ENCODE measurements at places on chromosomes 11 and 22.

DNA sequence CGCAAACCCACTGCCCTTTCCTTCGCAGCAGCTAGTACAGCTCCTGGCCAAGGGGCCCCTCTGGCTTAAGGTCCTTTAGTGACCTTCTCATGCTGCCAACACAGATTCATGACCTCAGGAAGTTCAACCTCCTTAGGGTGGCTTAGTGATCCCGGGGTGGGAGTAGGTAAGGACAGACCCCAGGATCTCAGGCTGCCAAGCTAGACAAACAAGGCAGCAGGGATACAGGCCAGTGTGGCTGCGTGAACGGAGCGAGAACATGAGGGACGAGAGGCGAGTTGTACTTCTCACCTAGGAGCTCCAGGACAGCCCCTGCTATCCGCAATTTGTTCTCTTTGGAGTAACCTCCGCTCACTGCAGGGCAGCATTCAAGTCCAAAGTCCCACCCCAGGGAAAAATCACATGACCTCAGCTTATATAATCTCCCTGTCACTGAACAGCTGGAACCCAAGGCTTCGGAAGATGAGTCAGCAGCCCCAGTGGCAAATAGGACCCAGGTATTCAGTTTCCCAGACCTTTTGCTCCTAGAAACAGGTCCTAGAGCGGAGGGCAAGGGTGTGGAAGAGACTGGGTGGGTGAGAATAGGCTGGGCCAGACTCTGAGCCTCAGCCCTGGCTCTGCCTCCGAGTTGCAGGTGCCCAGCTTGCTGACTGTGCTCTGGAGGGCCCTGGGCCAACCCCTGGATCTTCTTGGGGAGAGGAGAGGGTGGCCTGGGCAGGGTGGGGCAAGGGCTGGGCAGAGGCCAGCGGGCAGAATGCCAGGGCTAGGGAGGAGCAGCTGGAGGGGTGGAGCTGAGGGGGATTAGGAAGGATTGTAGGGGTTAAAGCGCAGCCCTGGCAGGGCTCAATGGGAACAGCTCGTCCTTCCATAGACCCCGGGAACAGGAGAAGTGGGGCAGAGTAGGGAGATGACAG lies 13.1 kb downstream of the USP2 start:
- DNase-seq = no peak

DNA sequence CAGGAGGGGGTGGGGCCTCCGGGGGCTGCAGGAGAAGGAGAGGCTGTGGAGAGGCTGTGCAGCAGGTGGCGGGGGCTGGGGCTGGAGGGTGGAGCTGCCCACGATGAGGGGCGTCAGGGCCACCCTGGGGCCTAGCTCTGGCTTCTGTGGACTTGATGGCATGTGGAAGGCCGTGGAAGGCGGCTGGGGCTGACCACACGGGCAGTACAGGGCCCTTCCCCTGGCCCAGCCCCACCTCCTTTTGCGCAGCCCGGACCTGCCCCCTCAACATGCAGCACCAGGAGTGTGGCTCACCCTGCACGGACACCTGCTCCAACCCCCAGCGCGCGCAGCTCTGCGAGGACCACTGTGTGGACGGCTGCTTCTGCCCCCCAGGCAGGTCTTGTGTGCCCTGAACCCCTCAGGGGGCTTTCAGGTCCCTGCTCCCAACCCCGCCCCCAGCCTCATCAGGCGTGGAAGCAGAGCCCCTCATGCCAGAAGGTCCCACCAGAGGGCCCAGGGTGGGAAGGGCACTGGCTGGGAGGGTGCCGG lies 6.1 kb downstream of the MUC5B start:
- no peak for DNase-seq

- DNase-seq = peak; percentile 11
Observed at GRCh38 chr22:22060200-22061084, 77.9 kb upstream of the TOP3B start.

- DNase-seq = no peak
Observed at GRCh38 chr11:45482331-45482730, 183.1 kb downstream of the CHST1 start.

DNA sequence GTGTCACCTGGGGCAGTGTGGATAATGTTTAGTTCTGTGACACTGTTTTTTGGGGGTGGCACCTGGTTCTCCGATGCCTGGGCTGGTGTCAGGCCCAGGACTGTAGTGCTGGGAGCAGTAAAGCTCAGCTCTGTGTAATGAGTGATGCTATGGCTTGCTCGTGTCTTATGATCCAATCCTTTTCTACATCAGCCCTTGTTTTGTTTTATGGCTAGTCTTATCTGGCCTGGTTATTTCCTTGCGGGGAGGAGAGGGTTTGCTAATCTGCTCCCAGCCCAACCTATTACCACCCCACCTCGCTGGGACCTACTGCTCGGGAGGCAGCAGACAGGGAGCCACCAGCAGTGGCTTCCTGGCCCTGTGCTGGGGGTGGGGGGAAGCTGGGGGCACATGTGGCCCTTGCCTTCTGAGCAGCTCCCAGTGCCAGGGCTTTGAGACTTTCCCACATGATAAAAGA lies 35.0 kb upstream of the TPBGL start:
- DNase-seq = no peak

- DNase-seq = peak; percentile 18
Observed at GRCh38 chr11:88357323-88358039, 19.9 kb upstream of the CTSC start.

- DNase-seq = no peak
Observed at GRCh38 chr11:75775056-75775455, 6.5 kb downstream of the DGAT2 start.

GRCh38 chr11:65102142-65103095 lies 6.4 kb downstream of the VPS51 start:
- DNase-seq = no peak

GRCh38 chr11:1863352-1864216 lies 10.7 kb downstream of the LSP1 start:
- DNase-seq = peak; percentile 89

DNA sequence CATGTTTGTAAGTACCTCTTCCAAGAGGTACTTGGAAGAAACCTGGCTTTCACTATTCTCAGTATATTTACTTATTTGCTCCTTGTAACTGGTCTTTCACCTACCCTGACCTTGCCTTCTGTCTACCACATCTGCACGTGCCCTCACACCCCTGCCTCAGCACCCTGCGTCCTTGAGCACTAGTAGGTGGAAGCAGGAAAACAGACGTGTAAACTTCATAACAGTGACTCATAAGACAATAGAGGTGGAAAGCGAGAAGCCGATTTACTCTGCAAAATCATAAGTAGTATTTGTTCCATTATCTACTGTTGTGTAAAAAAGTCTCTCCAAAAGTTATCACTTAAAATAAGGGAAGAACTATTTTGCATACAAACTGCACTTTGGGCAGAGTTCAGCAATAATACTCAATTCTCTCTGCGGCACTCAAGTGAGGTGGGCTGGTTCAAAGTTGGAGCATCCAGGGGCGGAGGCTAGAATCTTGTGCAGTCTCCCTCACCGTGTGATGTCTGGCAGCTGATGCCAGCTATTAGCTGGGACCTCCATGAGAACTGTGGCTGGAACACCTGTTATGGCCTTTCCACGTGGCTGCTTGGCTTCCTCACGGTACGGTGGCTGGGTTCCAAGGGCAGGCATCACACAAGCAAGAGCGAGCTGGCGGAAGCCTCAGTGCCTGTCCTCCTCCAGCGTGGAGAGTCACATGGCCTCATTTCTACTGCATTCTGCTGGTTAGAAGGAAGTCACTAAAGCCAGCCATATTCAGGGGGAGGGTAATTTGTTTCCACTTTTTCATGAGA lies 30.4 kb downstream of the PACS1 start:
- DNase-seq = no peak

DNA sequence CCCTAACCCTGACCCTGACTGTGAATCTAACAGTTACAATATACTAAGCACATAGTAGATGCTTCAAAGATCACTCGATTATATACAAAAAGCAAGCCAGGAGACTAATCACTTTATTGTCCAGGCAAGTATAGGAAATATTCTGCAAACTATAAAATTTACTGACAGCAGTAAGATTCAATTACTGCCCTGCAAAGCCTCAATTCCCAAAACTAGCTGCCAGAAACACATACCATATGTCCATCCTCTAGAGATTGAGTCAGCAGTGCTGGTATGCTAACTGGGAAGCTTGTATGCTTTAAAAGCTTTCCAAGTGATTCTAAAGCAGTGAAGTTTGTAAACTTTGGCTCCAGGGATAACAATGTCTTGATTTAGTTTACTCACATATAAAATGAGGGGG lies 26.1 kb downstream of the CSTF3 start:
- DNase-seq = peak; percentile 82

DNA sequence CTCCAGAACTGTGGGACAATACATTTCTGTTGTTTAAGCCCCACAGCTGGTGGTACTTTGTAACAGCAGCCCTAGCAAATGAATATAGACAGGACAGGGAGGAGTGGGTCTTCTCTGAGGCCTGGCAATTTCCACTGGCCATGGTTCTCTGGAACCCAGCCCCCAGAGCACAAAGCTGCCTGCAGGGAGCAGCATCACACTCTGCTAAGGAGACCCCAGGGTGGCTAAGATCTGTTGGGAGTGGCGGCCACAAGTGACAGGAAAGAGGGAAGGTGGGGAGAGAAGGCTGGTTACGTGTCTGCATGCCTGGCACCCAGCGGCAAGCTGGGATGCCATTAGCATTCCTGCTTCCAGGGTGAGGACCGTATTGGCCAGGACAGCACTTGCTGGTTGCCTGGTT lies 211.9 kb downstream of the ST3GAL4 start:
- DNase-seq = no peak

DNA sequence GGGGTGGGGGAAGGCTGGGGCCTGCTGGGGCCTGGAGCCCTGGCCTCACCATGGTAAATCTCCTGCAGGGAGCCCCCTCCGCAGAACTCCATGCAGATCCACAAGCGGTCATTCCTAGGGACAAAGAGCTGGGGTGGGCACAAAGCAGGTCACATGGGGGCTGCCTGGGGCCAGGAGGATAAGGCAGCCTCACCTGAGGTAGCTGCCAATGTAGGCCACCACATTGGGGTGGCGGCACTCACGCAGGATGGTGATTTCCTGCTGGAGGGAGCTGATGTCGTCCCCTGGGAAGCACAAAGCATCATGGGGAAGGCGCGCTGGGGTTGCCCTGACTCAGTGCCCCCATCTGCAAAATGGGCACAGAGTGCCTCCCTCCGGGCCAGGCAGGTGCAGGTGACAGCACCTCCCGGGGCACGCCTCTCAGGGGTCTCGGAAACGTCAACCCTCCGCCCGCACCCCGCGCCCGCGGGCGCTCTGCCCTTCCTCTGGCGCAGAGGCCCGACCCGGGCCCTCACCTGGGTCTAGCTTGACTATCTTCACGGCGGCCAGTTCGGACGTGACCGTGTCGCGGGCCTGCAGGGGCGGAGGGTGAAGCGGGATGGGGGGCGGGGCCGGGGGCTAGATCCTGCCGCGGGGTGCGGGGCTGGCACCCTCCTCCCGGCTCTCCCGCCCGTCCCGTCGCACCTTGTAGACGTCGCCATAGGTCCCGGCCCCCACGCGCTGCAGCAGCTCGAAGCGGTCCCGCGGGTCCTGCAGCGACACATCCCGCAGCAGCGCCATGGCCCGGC lies 450 bp downstream of the MAP4K2 start:
- DNase-seq = no peak

GRCh38 chr11:133907841-133908241 lies 48.9 kb downstream of the IGSF9B start:
- no peak for DNase-seq

- no peak for DNase-seq
Observed at GRCh38 chr22:41300661-41301060, 664 bp upstream of the ZC3H7B start.

DNA sequence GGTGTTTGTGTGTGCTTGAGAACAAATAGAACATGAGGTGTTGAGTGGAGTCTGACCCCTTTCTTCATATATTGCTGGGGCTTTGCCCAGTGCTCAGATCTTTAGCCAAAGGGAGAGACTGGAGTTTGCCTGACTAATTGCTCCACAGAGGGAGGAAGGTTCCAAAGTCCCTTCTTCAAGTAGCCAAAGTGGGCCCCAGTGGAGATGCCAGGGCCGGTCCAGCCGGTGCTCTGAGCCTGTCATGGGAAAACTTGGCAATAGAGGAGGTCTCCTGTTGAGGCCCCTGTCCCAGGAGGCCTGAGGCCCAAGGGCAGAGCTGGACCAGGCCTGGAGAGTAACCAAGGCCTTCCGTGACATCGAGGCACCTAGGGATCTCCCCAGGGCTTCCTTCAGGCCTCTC lies 112.3 kb downstream of the DSCAML1 start:
- no peak for DNase-seq

GRCh38 chr22:48629631-48630432 lies 1197.8 kb downstream of the BRD1 start:
- DNase-seq = no peak

- DNase-seq = no peak
Observed at GRCh38 chr11:32864555-32864954, 28.1 kb upstream of the QSER1 start.

- no peak for DNase-seq
Observed at GRCh38 chr11:108854346-108854745, 189.5 kb downstream of the DDX10 start.

DNA sequence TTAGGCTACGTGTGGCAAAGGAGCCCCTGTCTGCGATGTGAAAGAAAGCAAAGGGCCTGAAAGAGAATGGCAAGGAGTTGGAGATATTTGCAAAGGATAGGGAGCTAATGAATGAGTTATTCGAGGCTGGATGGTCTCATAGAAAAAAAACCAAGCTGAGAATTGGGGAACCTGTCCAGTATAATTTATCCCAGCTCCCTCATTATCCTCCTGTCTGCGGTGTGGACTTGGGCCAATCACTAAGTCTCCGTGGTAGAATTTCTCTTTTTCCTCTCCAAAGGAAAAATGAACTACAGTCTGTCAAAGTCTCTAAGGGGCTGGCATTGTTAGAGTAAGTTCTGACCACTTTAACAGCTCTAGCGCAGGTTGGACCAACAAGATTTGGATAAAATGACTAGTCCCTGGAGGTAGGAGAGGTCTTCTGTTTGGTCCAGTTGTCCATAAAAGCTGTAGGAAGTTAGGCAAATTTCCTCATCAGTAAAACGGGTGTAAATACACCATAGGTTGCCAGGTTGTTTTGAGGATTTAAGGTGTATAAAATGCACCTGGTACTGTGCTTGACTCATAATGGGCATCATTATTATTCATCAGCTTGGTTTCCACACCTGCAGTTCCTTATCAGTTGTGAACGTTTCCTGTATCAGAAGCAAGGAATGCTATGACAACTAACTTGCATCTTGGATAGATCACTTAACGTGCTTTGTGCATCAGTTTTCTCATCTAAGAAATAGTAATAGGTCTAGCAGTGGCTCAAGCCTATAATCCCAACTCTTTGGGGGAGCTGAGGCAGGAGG lies 10.3 kb upstream of the CDON start:
- no peak for DNase-seq

GRCh38 chr11:2369896-2370295 lies 7.2 kb upstream of the CD81 start:
- no peak for DNase-seq

GRCh38 chr11:71305451-71306125 lies 53.2 kb upstream of the SHANK2 start:
- DNase-seq = no peak

- DNase-seq = peak; percentile 100
Observed at GRCh38 chr22:39519681-39520225, 609 bp upstream of the ATF4 start.

DNA sequence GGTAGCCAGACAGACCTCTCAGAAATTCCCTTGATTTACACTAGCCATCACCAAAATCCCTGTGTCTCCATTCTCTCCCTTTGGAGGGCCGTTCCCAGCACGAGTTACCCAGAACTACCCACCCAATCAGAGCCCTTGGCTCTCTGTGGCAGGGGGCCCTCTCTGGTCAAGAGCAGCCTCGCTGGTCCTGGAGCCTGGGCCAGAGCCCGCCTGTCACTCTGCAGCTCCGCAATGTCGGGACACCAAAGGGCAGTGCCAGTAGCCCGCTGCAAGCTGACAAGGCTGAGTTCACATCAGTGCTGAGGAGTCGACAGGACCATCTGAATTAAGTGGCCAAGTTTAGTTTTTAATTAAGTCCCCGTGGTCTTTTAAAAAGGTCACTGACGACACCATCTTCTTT lies 241.6 kb downstream of the ST3GAL4 start:
- no peak for DNase-seq

- DNase-seq = peak; percentile 26
Observed at GRCh38 chr22:46604306-46604690, 15.9 kb upstream of the GRAMD4 start.
